ENCODE measurements at places on chromosomes 11 and 22.

DNA sequence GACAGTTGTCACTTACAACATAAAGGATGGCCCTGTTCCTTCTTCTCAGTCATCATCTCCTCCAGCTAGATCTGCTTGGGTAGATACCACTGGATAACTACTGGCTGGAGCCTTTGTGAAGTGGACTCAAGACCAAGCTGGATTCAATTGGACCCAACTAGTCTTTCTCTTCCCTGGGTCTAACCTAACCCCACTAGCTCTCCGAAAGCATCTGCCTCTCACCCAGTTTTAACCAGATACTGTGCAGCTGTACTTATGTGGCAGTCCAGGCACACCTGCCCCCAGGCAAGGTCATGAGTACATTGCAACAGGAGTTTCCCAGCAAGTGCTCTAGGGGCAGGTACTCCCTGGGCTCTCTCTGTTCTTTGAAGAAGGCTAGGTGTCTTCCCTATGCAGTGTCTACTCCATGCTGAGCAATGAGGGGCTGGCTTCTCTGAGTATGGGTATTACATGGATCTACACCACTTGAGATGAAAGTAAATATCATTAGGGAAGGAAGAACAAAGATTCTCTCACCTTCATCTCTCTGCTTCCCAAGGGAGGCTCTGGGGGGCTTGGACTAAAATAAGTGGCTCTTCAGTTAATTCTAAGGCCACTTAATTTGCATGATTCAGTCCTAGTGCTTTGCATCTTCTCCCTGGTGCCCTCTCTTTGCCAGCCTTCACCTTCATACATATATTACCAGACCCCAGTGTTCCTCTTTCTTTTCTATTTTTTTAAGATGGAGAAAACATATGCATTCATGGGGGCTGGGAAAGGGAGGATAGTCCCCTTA, 236.1 kb downstream of the NXPE2 start:
- DNase-seq, result no peak

- DNase-seq, result no peak
Measured at GRCh38 chr11:121683791-121684190, 231.0 kb upstream of the SORL1-AS1 start.

DNA sequence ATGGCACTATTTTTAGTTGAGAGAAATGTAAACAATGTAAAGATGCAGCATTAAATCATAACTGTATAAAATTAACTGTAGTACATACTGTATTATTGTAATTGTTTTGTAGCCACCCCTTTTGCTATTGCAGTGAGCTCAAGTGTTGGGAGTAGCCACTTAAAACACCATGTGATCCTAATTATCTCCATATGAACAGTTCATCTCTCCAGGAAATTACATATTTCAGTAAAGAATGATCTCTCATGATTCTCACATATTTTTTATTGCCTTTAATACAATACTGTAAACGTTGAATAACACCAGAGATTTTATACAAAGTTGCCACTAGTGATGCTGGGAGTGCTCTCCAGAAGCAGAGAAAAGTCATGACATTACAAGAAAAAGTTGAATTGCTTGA, 1768.6 kb downstream of the LRRC4C start:
- DNase-seq, result no peak

GRCh38 chr11:35747668-35748067, 85.1 kb downstream of the TRIM44 start:
- DNase-seq, result no peak

- no peak for DNase-seq
Measured at GRCh38 chr11:15940462-15941205, 415.7 kb downstream of the SOX6 start.

DNA sequence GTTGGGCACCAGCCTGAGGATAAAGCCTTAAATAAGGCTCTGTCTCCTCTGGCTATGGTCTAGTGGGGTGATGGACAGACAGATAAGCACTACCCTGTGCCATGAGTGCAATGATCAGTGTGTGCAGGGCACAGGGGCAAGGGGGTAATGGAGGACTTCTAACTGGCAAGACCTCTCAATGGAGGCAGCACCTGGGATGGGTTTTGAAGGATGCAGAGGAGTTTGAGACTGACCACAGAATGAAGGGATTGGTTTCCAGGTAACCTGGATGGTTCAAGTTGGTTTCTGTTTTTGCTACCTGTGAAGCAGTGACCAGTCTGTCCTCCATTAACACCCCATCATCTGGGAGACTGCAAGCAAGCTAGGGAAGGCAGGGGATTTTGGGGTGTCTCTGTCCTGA, 27.8 kb upstream of the PICK1 start:
- no peak for DNase-seq

- no peak for DNase-seq
Measured at GRCh38 chr11:123197711-123198110, 2.7 kb upstream of the CLMP start.

GRCh38 chr11:110200241-110200640, 96.2 kb downstream of the RDX start:
- no peak for DNase-seq

DNA sequence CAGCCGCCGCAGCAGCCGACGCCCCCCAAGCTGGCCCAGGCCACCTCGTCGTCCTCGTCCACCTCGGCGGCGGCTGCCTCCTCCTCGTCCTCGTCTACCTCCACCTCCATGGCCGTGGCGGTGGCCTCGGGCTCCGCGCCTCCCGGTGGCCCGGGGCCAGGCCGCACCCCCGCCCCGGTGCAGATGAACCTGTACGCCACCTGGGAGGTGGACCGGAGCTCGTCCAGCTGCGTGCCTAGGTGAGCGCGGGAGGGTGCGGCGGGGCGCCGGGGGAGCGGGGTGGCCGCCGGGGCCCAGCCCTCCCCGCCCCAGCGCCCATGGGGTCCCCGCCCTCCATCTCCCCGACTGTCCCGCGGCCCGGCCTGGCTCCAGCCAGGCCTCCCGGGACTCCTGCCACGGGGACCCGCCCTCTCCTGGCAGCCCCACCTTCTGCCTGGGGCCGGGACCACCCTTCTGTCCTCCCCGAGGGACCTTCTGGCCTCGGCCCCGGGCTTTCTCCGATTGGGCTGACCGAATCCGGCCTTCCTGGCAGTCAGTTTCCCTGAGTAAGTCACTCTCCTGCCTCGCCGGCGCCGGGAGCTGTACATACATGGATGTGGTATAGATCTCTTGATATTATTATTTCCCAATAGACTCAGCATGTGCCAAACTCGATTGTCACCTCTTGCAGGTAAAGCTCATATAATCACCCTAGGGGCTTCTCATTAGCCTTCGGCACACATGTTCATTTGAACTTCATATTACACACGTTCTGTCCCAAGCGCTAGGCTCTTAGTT, 720 bp downstream of the PACS1 start:
- no peak for DNase-seq

DNA sequence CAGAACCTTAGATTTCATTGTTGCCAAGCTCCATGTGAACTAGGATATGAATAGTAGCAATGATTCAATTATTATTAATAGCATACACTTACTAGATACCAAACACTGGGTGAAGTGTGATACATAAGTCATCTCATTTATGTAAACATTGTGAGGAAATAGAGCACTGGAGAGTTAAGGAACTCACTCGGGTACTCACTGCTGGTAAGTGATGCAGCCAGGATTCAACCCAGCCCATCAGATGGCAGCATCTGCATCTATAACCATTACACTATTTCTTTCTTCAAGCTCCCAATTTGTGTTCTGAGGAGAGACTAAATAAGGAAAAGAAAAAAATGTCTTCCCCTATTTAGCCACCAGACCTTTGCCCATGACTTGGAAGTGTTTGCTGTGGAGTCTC, 10.2 kb upstream of the ALG8 start:
- DNase-seq, result no peak

GRCh38 chr11:79437278-79437980, 3.4 kb downstream of the TENM4 start:
- DNase-seq, result no peak

GRCh38 chr11:88231894-88232482, 56.7 kb upstream of the RAB38 start:
- DNase-seq, result peak; percentile 11

DNA sequence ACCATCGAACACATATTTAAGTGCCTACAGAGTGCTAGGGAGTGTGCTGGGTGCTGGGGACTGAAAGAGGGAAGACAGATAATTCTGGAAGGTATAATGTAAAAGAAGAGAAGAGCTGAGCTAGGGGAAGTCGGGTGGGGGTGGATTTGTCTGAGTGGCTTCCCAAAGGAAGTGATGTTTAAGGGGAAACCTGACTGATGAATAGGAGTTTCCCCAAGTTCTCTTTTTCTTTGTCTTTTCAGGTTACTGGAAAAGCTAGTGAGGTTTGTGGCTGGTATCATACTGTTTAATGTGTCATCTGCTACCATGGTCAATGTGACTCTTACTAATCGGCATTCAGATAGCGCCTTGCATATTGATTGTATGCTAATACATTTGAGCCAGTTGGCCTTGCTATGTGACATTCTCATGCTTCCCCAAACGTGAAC, 151.6 kb upstream of the MTMR2 start:
- no peak for DNase-seq

GRCh38 chr22:40751250-40751649, 67.9 kb downstream of the SLC25A17 start:
- no peak for DNase-seq

GRCh38 chr11:2267851-2268728, 2.3 kb downstream of the ASCL2 start:
- no peak for DNase-seq

GRCh38 chr11:35518766-35519165, 6.7 kb downstream of the PAMR1 start:
- no peak for DNase-seq

DNA sequence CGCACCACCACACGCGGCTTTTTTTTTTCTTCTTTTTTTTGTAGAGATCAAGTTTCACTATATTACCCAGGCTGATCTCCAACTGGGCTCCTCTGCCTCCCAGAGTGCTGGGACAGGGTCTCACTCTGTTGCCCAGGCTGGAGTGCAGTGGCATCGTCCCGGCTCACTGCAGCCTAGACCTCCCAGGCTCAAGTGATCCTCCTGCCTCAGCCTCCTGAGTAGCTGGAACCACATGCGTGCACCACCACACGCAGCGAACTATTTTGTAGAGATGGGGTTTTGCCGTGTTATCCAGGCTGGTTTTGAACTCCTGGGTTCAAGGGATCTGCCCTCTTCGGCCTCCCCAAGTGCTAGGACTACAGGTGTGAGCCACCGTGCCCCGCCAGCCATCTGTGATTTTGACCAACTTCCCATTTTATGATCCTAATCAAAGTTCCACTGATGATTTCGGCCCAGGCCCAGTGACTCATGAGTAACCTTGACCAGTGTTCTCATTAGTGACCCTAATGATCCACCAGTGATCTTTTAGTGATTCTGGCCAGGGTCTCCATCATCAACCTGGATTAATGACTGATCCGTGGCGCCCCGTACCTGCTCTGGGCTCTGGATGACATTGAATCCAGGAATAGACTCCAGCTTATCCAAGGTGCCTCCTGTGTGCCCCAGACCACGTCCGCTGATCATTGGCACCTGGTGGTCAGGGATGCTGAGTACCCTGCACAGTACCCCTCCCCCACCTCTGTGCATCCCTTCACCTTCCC, 1.7 kb downstream of the TYMP start:
- no peak for DNase-seq

DNA sequence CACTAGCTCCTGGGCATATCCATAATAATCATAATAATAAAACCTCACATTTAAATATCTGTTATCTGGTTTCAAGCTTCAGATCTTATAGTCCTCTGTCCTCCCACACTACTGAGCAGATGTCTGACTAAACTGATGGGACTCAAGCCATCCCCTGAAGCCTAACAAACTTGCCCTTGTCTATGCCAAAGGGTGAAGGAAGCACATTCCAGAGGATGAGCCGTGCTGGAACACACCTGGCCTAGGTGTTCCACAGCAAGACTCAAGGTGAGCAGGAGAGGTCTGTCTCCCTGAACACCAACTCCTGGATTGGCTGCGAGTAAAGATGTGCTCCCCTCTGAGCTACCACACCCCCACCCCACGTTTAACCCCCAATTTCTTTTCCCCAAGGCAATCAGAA, 14.7 kb downstream of the SCUBE2 start:
- no peak for DNase-seq

DNA sequence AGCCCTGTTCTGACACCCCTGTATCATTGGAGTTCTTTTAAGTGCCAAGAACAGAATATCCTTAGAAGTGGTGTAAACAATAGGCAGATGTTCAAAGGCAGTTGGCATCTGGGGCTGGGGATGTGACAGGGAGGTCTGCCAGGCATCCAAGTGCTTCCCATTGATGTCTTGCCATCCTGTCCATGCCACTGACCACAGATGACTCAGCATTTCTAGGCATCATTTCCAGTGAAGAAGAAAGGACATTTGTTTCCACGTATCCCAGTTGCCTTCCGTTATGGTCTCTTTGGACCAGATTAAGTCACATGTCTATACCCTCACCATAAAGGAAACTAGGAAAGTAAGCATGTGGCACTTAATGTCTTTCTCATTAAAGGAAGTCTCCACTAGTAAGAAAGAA, 76.7 kb upstream of the BARX2 start:
- no peak for DNase-seq

- no peak for DNase-seq
Measured at GRCh38 chr11:14029440-14029839, 66.9 kb downstream of the SPON1 start.

DNA sequence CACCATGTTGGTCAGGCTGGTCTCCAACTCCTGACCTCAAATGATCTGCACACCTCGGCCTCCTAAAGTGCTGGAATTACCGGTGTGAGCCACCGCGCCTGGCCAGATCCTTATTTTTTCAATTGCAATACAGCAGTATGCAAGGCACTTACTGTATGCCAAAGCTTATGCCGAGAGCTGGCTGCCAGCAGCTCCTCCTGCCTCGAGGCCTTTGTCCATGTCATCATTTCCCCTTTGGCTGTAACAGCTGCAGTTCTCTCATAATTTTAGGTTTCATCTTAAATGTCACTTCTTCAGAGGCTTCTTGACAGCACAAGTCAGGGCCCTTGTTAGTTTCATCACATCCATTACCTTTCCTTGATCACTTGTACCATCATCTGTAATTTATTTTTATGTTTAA, 1.5 kb upstream of the SREBF2 start:
- DNase-seq, result no peak

- no peak for DNase-seq
Measured at GRCh38 chr11:116348226-116348625, 424.6 kb downstream of the BUD13 start.

DNA sequence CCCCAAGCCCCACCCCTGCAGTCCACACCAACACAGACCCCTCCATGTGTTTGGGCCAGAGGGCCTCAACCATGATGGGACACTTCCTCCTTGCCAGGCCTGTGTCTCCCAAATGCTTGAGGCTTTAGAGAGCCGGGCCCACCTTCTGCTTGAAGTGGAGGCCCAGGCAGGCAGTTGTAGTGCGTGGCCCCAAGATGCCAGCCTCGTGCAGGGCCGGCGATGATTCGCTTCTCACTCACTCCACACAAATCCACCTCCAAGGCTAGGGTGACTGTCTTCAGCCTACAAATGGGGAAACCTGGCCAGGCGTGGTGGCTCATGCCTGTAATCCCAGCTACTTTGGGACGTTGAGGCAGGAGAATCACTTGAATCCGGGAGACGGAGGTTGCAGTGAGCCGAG, 5.7 kb downstream of the PRR5 start:
- no peak for DNase-seq

- DNase-seq, result no peak
Measured at GRCh38 chr22:48558606-48559402, 1268.9 kb downstream of the BRD1 start.

Data from CMK (cell line).